ENCODE measurements at places on chromosomes 5 and 9.

DNA sequence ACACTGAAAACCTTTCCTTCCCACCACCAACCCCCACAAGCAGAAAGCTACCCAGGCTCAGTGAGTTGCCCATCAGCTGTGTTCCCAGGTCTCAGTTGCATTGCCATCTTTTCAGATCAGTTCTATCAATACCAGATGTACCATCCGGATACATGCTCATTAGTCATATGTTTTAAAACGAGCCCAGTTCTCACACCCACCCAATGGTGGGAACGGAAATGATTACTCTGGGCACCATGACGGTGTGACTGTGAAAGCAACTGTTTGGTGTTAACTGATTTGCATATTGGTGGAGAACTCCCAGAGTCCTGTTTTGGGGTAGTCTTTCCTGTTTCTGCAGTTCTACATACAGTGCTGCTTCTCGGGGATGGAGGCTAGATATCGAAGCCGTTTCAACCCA is 212.3 kb downstream of the TRIM36 start:
- no peak for DNase-seq

DNA sequence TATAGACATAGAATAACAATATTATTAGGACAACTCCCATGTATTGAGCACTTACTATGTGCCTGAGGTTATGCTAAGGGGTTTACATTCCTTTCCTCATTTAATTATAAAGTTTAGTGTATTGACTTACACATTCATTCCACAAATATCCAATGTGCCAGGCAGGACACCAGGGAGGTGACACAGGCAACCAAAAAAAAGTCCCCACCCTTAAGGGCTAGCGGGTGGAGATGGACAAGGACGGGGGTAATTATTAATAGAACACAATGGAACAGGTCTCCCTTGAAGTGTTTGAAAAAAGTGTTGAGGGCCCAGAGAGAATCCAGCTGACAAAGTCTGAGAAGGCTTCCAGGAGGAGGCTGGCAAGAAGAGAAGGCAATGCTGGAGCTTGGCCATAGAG is 5.7 kb downstream of the TBC1D2 start:
- no peak for DNase-seq

- no peak for DNase-seq
Measured at GRCh38 chr9:801399-802071, 40.0 kb upstream of the DMRT1 start.

GRCh38 chr9:17578911-17579793 is at the start of gene SH3GL2:
TSS of gene SH3GL2 (plus strand) at chr9:17579066.
- no peak for DNase-seq

- DNase-seq, result no peak
Measured at GRCh38 chr5:123089914-123090660, 1.0 kb downstream of the PRDM6 start.

DNA sequence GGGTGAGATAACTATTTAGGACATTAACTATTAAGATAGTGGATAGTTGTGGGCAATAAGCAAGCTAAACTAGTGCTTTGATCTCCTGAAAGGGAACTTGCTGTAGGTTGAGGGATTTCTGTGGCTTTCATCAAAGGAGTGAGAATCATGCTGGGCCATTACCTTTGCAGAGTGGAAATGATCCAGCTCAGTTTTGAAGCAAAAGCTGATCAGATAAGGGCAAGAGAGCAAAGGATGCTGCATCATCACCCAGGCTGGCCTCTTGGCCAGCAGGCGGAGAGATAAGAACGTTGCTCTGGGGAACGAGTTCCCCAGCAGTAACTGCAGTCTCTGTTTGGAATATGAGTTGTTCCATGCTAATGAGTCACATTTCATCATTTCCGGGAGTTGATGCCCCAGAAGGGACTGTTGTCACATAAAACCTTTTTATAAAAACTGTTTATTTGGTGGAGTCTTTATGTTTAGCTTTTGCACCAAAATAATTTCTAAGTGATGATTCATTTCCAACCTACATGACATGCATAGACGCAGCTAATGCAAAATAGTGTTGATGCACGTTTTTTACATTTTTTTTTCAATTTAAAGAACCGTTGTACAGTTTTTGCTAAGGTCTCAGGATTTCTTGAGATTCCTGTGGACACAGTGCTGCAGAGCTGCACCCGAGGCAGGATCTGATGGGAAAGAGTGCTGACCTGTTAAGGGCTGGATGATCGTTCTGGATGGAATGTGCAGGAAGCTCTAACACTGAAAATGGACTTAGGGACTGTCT is 99.3 kb downstream of the ACTBL2 start:
- DNase-seq, result no peak

DNA sequence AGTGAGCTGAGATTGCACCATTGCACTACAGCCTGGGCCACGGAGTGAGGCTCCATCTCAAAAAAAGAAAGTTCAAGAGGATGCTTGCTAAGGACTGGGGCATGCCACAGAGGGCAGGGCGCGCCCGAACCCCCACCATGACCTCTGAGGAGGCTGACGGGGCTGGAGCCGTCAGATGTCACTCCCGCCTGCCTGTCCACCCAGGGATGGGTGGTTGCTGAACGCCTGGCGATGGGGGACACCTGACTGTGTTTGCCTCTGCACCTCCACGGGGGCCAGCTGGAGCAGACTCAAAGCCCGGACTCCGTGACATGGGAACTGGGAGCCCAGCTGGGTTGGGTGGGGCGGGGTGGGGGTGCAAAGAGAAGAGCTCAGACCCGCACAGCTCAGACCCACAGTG is 31.9 kb downstream of the ADAMTSL2 start:
- no peak for DNase-seq

DNA sequence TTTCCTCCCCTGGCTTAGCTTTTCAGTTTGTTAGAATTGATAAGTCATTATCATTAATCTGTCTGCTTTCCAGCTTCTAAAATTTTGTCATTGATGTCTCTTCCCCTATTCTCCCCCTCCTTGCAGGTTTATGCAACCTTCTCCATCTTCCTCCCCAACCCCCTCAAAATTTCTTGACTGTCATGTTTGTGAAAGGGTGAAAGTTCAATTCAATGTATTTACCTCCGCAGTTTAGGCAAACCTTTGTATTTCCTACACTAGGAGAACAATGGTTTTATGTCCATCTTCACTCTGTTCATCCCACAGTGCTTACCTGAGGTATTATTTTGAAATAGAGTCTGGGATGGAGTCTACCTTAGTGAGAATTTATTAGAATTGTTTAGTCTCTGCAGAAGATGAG is 117.9 kb downstream of the ALDH1A1 start:
- DNase-seq, result no peak

DNA sequence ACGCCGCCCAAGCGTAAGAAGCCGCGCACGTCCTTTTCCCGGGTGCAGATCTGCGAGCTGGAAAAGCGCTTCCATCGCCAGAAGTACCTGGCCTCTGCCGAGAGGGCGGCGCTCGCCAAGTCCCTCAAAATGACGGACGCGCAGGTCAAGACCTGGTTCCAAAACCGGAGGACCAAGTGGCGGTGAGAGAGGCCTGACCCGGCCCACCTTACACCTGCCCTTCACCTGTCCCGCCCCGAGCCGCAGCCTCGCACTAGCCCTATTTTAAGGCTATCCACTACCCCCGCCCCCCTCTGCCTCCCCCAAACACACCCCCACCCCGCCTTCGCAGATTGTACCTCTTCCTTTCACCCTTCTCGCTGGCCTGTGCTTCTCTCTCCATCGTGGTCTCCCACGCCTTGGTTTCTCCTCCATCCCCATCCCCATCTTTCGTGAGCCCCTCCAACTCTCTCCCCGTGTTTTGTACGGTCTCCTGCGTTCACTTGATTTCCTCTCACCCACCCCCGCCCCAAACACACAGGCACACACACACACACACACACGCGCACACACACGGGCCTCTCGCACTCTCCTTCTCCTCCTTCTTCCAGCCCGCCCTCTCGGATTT is 1.3 kb downstream of the TLX3 start:
- no peak for DNase-seq

GRCh38 chr9:99303177-99303576 is 81.1 kb downstream of the SEC61B start:
- no peak for DNase-seq

- no peak for DNase-seq
Measured at GRCh38 chr9:70590315-70590677, 175.8 kb upstream of the KLF9 start.

GRCh38 chr5:39948341-39948740 is 523.6 kb upstream of the DAB2 start:
- DNase-seq, result no peak

- no peak for DNase-seq
Measured at GRCh38 chr5:1281038-1281882, 13.6 kb downstream of the TERT start.

DNA sequence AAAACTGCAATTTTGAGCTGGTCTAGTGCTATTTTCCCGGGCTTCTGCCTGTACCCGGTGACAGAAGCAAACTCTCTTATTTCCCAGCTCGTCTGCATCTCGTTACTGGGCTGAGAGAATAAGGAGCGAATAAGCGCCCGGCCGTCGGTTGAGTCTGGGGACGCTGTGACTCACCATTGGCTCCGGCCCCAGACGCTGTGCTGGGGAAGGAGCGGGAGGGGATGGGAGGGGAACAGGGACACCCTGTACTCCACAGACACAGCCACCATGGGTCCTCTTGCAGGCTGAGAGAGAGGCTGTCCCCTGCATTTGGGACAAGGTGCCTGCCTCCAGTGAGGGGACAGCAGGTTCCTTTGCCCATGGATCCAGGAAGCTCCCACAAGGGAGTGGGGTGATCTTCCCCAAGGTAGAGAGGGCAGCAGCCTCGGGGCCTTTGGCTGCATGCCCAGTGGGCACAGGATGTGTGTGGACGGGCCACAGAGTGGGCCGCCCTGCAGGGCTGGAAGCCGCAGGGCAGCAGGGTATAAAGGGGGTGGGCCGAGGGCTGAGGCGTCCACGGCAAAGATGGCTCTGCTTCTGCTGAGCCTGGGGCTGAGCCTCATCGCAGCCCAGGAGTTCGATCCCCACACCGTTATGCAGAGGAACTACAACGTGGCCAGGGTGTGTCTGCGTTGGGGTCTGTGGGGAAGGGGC is at the start of gene LCN9:
LCN9 (plus strand) TSS at position 552 of the 693 bp plus-strand sequence; CDS start at position 565, 13 bp downstream.
- DNase-seq, result no peak

DNA sequence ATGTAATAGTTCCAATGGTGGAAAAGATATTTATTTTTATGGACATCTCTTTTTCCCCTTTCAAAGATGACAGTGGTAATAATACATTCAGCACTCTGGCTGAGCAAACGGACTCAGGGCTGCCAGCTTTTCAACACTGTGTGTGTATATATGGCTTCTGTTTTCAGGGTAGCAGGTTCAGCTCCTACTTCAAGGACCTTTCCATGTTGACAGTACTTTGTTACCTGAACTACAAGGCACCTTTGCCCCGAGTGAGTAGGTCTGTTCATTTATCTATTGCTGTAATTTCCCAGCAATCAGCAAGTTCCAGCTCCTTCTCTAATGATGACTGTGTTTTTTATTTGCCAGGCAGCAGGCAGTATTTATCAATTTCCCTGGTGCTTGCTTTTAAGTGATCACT is 387.4 kb upstream of the KIF2A start:
- DNase-seq, result no peak

DNA sequence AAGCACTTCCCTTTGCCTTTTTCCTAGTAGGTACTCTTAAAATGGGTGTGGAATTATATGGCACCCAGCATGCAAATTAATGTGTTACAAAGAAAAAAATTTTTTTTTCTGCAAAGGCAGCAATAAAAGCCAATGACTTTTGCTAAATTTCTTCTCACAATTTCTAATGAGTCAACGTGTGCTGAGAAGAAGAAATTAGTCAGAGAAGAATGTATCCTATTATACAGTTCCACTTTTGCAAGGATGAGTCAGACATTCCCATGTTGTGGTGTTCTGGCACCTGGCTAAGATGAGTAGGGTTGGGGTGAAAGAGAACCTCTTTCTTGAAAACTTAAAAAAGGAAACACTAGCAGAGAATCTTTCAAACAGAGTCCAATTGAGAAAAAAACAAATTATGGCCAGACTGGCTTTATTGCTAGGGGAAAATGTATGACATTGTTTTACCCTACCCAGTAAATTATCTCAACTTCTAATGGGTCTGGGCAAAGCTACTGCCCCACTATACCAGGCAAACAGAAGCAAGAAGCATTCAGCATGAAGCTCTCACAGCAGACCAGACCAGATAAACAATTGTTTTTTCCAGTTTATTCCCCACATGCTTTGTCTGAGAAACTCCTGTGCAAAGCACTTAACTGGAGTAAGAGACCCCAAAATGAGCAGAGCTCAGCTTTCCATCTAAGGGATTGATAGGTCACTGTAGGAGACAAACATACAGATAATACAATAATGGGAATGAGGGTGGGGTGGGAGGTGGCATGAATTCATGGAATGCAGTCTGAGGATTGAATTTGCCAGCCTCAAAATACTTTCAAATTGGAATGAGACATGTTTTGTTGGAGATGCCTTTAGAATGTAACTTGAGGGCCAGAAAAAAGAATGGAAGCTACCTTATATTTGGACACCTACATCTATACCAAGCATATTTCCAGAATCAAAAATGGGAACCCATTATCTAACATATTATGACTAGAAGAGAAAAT is 220.8 kb upstream of the RFX3 start:
- no peak for DNase-seq

DNA sequence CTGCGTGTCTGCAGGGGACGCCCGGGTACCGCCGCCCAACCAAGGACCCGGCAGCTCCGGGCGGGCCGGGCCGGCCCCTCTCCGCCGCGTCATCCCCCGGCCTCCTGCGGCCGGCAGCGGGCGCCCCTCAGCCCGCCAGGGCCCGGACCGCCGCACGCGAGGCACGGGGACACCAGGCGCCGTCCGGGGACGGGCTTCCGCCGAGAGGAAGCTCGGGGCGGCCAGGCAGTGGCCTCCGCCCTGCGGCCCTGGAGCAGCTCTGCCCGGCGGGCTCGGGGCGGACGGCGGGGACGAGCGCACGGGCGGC is 373 bp downstream of the FBXW5 start:
- no peak for DNase-seq

GRCh38 chr5:31707329-31707728 is 68.4 kb downstream of the PDZD2 start:
- DNase-seq, result no peak

- DNase-seq, result no peak
Measured at GRCh38 chr5:65914641-65915196, 11.7 kb upstream of the ERBIN start.

DNA sequence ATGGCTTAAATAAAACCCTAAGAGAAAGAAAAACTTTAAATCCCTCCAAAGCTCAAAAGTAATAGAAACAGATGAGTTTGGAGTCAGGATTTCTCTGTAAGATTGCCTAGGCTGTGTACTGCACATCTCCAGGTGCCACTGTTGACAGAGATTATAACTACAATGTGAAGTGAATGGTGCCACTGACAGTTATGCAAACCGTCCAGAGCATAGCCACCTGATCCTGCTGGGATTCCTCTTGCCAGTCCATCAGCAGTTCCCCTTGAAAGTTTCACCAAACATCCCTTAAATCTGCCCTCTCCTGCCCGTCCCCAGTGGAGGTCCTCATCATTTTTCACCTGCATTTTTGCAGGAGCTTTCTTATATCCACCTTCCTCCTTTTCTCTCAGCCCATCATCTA is 42.5 kb downstream of the FXN start:
- DNase-seq, result no peak

Measured in esophagus squamous epithelium (tissue), 5 donors.